Fibroblast of skin of right quadriceps (primary cell): ENCODE measurements at places on chromosomes 3 and 15.

DNA sequence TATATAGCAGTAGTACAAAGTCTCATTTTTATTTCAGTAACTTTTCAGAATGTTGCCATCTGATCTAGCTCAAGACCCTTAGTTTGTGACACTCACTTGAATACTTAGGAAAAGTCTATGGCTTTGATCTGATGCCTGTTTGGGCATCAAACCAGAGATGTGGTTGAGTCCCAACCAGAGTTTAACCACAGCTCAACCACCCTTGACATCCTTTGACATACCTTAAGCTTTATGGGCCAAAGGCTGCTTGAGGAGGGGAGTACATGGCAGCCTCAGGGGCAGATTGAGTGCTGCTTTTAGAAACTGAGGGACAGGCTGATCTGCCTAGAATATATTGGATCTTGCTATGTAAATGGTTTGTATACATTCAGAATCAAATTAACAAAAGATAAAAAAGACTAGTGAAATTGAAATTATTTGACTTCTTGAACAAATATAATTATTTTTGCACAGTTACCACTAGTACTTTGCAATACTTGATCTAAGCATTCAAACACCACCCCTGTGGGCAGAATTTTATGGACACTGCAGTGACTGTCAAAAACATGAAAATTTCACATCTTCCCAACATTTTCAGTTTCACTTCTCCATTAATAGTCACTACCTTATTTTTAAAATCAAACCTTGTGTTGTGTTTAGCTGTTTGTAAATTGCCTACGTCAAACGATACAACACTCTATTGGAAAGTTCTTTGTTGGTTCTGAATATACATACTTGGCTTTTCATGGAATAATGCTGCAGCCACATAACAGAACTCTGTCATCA, 199.8 kb downstream of the UBE2E2 start:
- DNase-seq: no peak

DNA sequence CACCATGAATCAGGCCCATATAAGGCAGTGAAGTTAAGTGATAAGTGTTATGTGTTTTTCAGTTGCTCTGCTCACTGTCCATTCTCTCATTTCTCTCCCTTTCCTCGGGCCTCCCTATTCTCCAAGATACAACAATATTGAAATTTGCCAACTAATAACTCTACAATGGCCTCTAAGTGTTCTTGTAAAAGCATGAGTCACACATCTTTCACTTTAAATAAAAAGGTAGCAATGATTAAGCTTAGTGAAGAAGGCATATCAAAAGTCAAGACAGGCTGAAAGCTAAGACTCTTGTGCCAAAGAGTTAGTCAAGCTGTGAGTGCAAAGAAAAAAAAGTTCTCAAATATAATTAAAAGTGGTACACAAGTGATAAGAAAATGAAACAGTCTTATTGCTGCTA, 675.4 kb downstream of the OTOL1 start:
- DNase-seq: no peak

GRCh38 chr3:30970183-30970582, 75.7 kb upstream of the GADL1 start:
- DNase-seq: no peak

DNA sequence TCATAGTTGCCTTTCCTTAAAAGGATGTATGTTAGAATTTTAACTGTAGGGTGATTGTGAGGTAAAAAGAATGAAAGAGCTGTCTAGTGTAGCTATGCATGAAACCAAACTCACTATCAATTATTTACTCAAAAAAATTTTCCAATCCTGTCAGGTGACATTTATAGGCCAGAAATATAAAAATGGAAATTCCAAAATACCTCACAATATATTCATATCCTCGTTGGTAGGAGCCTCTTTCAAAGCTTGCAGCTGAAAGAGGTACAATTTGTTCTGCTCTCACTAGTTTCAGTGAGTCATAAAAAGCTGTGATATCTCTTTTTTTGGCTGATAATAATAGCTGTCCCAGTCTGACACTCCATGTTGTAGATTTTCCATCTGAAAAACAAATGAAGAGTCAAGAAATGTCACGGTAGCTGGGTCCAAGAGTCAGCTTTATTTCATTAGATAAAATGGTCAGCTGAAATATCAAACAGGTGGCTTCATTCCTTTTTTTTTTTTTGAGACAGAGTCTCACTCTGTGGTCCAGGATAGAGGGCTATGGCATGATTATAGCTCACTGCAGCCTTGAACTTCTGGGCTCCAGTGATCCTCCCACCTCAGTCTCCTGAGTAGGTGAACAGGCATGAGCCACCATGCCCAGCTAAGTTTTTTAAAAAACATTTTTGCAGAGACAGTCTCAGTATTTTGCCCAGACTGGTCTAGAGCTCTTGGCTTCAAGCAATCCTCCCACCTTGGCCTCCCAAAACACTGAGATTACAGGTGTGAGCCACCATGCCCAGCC, 50.8 kb upstream of the XRN1 start:
- DNase-seq: no peak

GRCh38 chr3:152268555-152269055, at the start of gene MBNL1:
Gene MBNL1, plus strand, starts transcription at chr3:152268929. Its CDS starts 31,265 bp downstream, at chr3:152300194.
- peak; percentile 86 for DNase-seq

DNA sequence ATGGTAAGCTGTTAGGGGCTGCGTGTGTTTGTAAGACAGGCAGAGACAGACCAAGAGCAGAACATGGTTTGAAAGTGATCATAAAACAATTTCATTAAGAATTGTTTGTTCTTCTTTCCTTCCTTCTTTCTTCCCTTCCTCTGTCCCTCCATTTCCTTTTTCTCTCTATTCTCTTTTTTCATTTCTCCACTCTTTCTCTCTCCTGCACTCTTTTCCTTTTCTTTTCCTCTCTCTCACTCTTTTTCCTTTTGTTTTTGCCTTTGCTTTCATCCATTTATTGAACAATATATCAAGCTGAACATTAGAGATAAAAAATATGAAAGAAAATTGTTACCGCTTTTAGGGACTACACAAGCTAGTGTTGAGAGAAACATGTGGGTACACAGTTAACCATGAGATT, 62.2 kb upstream of the GOLIM4 start:
- DNase-seq: no peak

DNA sequence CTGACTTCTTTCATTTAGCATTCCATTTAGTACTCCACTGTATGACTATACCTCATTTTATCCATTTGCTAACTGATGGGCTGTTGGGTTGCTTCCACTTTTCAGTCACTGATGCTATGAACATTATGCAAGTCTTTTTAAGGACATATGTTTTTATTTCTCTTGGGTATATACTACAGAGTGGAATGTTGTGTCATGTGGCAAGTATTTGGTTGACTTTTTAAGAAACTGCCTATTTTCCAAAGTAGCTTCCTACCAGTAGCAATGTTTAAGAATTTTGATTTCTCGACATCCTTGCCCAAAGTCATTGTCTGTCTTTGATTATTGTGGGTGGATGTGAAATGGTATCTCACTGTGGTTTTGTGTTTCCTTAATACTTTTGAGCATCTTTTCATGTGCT, 110.1 kb upstream of the TPM1 start:
- peak; percentile 98 for DNase-seq

DNA sequence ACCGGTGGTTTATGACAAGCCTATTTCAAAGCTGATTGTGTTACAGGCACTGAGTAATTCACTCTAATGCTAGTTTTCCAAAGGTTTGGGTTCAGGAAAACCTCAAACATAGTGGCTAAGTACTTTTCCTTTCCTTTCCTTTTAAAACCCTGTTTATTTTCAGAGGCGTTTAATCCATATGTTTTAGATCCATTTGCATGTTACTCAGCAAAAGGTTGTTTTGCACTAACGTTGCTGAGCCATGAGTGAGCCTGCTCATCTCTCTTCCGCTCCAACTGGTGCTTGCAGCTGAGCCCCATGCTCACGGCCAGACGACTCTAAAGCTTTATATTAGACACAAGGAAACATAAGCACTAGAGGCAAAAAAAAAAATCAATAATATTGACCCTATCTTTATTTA, 9.4 kb downstream of the CEMIP start:
- peak; percentile 76 for DNase-seq

DNA sequence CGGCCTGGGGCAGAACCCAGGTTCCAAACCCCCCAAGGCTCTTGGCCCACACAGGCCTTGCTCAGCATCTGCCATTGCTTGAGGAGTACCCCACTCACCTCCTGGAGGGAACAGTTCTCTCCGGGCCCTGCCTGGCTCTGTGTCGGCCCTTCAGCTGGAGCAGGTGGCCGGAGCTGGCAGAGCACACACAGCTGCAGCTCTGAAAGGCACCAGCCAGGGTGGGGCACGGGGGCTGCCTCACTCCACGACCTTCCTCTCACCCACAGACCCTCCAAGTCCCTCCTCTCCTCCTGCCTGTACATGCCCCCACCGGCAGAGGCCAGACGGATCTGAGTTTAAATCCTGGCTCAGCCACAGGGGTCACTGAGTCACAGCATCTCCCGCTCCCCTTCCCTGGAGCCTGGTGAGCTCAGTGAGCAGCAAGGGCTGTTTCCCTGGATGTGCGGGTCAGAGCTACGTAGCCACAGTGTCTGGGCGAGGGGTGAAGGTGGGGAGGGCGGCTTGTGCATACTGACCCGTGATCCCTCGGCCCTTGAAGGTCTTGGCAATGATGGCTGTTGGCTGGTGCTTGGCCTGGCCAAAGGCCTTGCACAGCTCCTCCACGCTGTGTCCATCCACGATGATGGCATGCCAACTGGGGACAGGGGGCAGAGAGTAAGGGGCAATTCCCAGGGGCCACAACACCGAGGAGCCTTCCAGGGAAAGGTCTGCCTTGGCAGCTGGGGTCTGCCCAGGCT, 23.0 kb downstream of the TKT start:
- no peak for DNase-seq

DNA sequence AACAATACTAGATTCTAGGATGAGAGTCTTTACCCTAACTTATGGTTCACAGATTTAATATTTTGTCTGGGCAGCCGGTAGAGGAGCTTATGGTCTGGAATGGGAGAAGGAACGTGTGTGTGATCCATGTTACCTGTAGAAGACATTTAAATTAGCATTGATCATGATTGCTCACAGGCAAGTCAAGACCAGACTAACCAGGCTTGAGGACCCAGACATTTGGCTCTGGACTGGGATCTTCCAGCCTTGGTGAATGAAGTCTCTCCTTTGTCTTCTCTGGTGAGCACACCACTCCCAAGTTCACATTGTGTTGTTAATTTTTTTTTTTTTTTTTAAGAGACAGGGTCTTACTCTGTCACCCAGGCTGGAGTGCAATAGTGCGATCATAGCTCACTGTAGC, 11.7 kb downstream of the ABHD2 start:
- no peak for DNase-seq
